ENCODE measurements at places on chromosomes 5 and 9. TPM values are rescaled to one million over a fixed set of nuclear protein-coding genes. Genes with fewer than 3 reads are reported as not detected.

GRCh38 chr5:170660531-170660930, 123.0 kb upstream of the GABRP start:
- DNase-seq, result no peak

DNA sequence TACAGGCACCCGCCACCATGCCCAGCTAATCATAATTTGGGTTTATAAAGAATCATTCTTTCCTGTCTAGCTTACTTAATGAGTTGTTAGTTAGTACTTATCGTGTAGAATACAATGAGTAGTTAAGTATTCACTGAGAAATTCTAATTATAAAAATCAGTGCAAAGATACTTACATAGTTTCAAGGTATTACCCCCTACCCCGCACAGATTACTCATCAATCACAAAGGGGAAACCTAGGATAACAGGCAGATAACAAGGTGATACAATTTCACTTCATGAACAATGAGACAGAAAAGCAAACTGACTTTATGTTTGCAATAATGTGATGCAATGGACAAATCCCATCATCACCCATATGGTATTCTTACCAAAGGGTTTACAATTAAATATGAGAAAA, 109.6 kb downstream of the FAM174A start:
- DNase-seq, result no peak

DNA sequence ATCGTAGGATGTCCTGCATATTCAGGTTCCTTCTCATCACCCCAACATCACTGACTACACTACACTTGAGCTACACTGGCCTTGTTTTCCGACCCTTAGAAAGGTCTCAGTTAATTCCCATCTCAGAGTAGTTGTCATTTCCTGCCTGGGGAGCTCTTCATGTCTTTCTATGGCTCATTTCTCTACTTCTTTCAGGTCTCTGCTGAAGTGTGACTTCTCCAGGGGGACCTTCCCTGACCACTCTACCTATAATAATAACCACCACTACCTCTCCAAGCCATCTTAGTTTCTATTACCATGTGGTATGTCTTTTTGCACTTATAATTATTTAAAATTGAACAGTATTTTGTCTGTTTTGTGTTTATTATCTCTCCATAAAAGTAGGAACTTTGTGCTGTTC, 113.2 kb downstream of the STARD4 start:
- no peak for DNase-seq

DNA sequence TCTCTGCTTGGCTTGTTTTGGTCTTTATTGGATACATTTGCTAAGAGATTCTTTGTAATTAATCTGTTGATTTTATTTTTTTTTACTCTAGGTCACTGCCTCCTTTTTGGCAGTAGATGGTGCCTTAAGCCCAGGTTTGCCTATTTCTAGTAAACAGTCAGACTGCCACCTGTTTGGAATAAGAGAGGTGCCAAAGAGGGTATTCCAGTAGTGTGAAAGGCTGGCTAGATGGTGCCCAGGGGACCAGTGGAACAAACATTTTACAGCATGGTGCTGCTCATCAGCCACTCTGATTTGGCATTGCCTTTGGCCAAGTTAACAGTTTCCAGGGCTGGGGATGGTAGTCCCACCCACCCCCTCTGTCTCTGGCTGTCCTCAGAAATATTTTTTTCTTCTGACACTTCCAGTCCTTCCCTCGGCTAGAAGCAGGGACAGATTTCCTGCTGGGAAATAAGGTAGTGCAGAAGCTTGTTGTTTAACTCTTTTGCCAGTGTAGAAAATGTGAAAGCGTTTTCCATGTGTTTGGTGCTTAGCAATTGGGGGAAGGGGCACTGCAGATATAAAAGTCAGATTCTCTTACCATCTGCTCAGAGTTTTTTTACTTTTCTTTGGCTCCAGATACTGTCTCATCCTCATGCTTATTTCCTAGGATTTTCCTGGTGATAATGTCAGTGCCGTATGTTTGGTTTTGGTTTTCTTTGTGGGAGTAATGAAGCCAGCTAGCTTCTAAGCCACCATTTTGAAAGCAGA, 36.6 kb upstream of the FBXL7 start:
- no peak for DNase-seq

GRCh38 chr9:124005029-124005771, 6.4 kb upstream of the LHX2 start:
- DNase-seq, result no peak

GRCh38 chr5:31255041-31255440, 61.6 kb downstream of the CDH6 start:
- DNase-seq, result no peak

- no peak for DNase-seq
Measured at GRCh38 chr9:35965011-35965410, 7.1 kb upstream of the OR2S2 start.

Gene PCDHGA5
- 3.3 TPM for total RNA-seq

Data from mucosa of gallbladder (tissue), 1 donor.